Right ventricle myocardium superior (tissue), 1 donor: ENCODE measurements at places on chromosomes 5 and 9. TPM values are rescaled to one million over a fixed set of nuclear protein-coding genes. Genes with fewer than 3 reads are reported as not detected.

- DNase-seq, result peak; percentile 60
Observed at GRCh38 chr9:130433168-130433946, 11.4 kb upstream of the ASS1 start.

- DNase-seq, result peak; percentile 85
Observed at GRCh38 chr5:134533115-134533815, 7.8 kb downstream of the JADE2 start.

Gene SH3PXD2B
- 5.3 TPM for total RNA-seq

Gene GPR151
- total RNA-seq, result not detected

DNA sequence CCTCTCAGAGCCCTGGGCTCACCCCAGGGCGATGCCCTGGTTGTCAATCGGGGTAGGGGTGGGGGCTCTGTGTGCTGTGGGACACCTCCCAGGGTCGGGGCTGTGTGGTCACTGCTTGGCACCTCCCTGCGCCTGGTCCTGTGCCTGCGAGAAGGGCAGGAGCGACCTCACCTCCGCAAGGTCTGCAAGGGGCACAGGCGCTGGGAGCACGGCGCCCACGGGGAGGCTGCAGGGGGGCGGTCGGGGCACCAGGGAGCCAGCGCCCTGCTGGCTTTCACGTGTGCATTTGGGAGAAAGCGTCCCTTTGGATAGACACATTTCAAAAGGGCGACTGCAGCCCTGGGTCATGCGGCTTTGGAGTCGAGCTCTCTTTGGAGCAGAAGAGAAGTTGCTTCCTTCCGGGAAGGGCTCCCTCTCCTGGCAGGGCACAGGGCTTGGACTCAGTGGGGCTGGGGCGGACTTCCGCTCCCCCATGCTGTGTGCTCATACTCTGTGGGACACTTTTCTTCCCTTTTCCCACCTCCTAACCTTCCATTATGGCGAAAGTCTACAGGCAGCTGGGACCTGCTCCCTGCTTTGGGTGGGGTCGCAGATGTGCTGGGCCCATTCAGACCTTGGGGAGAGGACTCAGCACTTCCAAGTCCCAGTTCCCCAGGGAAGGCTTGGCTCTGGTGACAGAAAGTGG lies 52.9 kb upstream of the SLC28A3 start:
- no peak for DNase-seq
